ENCODE measurements at places on chromosomes 2 and 18.

DNA sequence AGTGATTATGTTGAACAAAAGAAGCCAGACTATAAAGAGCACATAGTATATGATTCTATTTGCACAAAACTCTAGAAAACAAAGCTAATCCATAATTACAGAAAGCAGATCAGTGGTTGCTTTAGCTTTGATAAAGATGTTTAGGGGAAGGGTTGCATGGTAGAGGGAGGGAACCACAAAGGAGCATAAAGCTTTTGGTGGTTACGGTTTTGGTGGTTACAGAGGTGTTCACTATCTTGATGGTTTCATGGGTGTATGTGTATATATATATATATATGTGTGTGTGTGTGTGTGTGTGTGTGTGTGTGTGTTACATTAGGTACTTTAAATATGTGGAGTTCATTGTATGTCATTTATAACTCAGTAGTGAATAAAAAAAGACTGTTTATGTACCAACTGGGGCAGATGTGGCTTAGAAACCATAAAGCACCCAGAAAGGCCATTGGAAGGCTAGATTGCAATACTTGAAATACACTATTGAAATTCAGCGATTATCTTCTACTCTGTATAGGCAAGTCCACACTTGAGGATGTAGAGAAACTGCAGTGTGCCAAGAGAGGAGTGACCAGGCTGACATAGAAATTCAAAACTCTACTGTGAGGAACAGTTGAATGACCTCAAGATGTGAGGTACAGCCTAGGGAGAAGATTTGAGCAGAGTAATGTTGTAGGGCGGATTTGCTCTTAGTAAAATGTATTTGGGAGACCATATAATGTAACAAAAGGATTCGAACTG lies 60.6 kb downstream of the CAB39 start:
- peaks cover 7% of the 10 kb centered on the region for H3K4me1 ChIP-seq
- H3K27ac ChIP-seq = no peak overlapping the region
- DNase-seq = no peak
- H3K27me3 ChIP-seq = no peaks in the 10 kb centered on the region
- H3K4me3 ChIP-seq = no peak overlapping the region

- no peak for DNase-seq
- H3K27ac ChIP-seq = no peak overlapping the region
- no peaks in the 10 kb centered on the region for H3K4me1 ChIP-seq
- no peaks in the 10 kb centered on the region for H3K36me3 ChIP-seq
- H3K4me3 ChIP-seq = no peak overlapping the region
- H3K27me3 ChIP-seq = no peaks in the 10 kb centered on the region
These were observed 174.3 kb downstream of the C1D start for GRCh38 chr2:67888351-67889005.

DNA sequence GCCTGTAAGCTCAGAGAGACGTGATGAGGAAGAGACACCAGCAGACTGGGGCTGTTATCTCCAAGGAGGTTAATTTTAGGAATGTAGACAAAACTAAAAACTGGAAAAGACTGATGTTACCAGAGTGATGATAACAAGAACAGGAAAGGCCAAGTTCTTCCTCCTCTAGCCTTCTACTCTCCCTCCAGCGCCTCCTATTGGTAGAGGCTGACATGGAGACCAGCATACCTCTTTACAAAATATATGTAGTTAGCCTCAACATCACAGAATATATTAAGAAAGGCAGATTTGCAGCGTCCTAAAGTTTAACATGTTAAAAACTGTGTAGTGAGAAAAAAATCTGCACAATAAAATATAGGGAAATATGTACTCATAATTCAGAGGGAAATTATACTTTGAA lies 66.0 kb downstream of the TCF4 start:
- DNase-seq = no peak
- H3K27ac ChIP-seq = no peak overlapping the region
- H3K27me3 ChIP-seq = no peaks in the 10 kb centered on the region
- H3K4me3 ChIP-seq = no peak overlapping the region

DNA sequence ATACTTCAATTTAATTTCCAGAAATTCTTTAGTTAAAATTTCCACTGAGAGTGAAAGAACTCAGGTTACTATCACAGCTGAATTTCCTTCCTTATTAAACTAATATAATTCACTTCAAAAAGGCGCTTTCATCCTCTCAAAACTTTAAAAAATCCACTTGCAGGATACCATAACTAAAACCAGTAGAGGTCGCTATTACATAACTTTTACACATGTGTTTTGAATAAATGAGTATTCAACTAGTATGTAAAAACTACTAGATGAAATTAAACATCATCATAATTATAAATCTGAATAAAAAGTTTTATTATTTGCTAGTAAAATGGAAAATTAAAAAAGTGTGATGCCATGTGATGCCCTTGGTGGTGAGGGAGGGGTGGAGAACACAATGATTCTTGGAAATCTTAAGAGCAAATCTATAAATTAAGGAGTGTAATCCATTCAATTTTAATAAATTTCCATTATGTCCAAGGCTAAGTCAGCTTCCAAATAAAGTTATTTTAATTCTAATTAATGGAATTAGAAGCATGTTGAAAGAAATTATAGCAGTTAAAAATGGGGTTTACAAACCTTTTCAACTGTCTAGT lies 61.4 kb downstream of the SOS1 start:
- no peak for DNase-seq
- no peaks in the 10 kb centered on the region for H3K4me1 ChIP-seq
- no peak overlapping the region for H3K27ac ChIP-seq
- H3K36me3 ChIP-seq = no peaks in the 10 kb centered on the region

GRCh38 chr18:58896268-58896667 lies 31.6 kb downstream of the ZNF532 start:
- H3K36me3 ChIP-seq = no peaks in the 10 kb centered on the region
- H3K27ac ChIP-seq = no peak overlapping the region
- DNase-seq = peak; percentile 36
- H3K4me3 ChIP-seq = no peak overlapping the region
- H3K27me3 ChIP-seq = no peaks in the 10 kb centered on the region
- H3K4me1 ChIP-seq = peaks cover 12% of the 10 kb centered on the region

GRCh38 chr2:166957686-166958085 lies 69.4 kb downstream of the XIRP2 start:
- H3K27me3 ChIP-seq = no peaks in the 10 kb centered on the region
- H3K27ac ChIP-seq = no peak overlapping the region
- no peaks in the 10 kb centered on the region for H3K36me3 ChIP-seq
- no peak for DNase-seq
- H3K4me3 ChIP-seq = no peak overlapping the region

DNA sequence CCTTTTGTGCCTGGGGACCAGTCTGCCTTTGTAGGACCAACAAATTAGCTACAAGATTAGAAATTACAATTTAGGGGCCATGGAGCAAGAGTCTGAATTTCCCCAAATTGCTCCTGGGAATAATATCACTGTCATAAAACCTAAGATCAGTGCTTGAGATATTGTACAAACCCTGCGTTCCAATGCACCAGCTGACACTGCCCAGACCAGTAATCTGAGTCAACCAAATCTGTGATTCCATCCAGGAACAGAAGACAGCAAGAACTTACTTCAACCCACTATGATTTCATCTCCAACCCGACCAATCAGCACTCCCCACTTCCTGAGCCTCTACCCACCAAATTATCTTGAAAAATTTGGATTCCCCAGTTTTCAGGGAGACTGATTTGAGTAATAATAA lies 1305.0 kb upstream of the NRXN1 start:
- no peaks in the 10 kb centered on the region for H3K36me3 ChIP-seq
- H3K27ac ChIP-seq = no peak overlapping the region
- no peaks in the 10 kb centered on the region for H3K27me3 ChIP-seq
- no peak for DNase-seq
- no peak overlapping the region for H3K4me3 ChIP-seq

DNA sequence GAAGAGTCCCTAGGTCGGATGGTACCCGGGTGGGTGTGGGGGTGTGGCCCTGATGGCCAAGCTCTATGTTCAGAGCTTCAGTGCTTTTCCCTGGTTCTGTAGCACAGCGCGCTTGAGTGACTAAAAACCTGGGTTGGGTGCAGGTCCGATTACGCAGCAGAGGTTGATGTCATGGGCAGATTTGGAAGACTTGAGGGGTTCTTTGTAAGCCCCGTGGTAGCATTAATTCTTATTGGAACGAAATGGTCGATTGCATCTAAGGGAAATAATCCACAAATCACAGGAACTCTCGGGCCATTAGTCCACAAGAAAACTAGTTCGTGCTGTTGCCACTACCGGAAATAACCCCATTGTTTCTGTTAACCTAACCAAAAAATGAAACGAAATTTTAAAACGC lies 9.0 kb downstream of the HOXD8 start:
- no peak overlapping the region for H3K27ac ChIP-seq
- no peaks in the 10 kb centered on the region for H3K4me1 ChIP-seq
- H3K36me3 ChIP-seq = no peaks in the 10 kb centered on the region
- H3K27me3 ChIP-seq = peaks cover 2% of the 10 kb centered on the region
- no peak overlapping the region for H3K4me3 ChIP-seq

DNA sequence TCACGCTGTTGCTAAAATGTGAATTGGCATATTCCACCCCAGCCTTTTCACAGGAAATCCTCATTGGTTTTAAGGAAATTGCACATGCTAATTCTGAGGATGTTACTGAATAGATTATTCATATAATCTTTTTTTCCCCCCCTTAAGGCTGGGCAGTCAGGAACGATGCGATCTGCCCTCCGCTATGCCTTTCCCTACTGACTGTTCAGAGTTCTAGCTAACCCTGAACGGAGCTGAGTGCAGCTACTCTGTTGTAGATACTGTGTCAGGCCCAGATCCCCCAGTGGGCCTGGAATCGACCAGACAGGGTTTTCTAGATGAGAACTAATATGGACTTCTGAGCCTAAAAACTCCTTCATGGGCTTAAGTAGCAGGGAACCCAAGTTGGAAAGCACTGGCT lies 192.2 kb downstream of the TCF4 start:
- no peak for DNase-seq
- H3K27me3 ChIP-seq = no peaks in the 10 kb centered on the region
- H3K4me1 ChIP-seq = no peaks in the 10 kb centered on the region
- H3K4me3 ChIP-seq = no peak overlapping the region
- H3K36me3 ChIP-seq = no peaks in the 10 kb centered on the region

- H3K4me3 ChIP-seq = no peak overlapping the region
- H3K4me1 ChIP-seq = no peaks in the 10 kb centered on the region
- H3K27ac ChIP-seq = no peak overlapping the region
These were observed 58.5 kb downstream of the FAM228A start for GRCh38 chr2:24233321-24233720.

DNA sequence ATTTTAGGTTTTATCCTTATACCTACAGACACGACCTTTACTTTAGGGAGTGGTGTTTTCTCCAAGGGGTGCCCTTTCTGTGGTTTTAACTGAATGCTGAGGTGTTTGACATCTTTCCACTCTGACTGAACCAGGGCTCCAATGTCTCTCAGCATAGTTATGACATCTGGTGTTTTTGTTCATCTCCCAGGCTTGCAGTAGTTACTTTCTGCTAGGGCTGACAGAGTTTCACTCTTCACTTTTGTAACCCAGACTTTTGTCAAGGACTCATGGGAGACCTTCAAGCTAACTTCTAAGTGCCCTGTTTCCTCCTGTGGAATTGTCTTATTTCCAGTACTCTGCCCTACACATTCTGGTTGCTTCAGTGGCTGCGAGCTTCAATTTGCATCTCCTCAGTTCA lies 103.1 kb downstream of the CCDC85A start:
- no peak for DNase-seq
- no peak overlapping the region for H3K4me3 ChIP-seq
- H3K27ac ChIP-seq = no peak overlapping the region

- no peaks in the 10 kb centered on the region for H3K27me3 ChIP-seq
- H3K27ac ChIP-seq = no peak overlapping the region
- no peak overlapping the region for H3K4me3 ChIP-seq
- peaks cover 9% of the 10 kb centered on the region for H3K36me3 ChIP-seq
- H3K4me1 ChIP-seq = no peaks in the 10 kb centered on the region
These were observed 108.8 kb downstream of the NOL10 start for GRCh38 chr2:10581021-10581420.

DNA sequence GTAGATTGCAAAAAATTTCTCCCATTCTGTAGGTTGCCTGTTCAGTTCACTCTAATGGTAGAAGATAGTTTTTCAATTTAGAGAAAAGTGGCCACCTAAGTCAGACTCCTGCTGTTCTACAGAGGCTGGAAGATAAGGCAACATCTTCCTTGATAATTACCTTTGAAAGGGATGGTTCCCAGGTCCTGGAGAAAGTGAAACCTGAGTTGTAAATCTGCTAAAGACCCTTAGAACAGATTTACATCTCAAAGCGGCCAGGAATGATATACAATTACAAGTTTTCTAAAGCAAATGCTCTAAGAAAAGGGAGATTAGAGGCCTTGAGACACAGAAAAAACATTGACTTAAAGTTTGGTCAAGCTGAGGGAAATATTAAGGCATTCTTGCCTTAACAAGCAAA lies 1350.2 kb upstream of the FAM98A start:
- no peaks in the 10 kb centered on the region for H3K36me3 ChIP-seq
- H3K27me3 ChIP-seq = no peaks in the 10 kb centered on the region
- no peak overlapping the region for H3K27ac ChIP-seq
- DNase-seq = no peak
- H3K4me3 ChIP-seq = no peak overlapping the region
- no peaks in the 10 kb centered on the region for H3K4me1 ChIP-seq

DNA sequence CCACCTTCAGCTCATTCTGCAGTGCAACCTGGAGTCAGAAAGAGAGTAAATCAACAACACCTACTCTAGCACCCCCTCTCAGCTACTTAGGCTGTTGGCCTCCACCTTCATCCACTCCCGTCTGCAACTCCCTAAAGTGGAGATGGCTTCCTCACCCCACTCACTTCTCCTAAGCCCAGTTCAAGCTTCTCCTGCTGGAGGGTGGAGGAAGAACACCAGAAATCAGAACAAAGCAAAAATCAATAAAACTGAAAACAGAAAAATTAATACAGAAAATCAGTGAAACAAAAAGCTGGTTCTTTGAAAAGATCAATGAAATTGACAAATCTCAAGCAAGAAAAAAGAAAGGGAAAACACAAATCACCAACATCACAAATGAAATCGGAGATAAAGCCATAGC lies 191.7 kb downstream of the ANAPC1 start:
- 0 out of 2 replicates have a peak, but pooled peaks cover 2% of the 10 kb centered on the region for H3K27me3 ChIP-seq
- no peak overlapping the region for H3K4me3 ChIP-seq
- H3K4me1 ChIP-seq = no peaks in the 10 kb centered on the region
- no peak overlapping the region for H3K27ac ChIP-seq
- no peak for DNase-seq

GRCh38 chr2:209331291-209331844 lies 92.5 kb upstream of the MAP2 start:
- no peaks in the 10 kb centered on the region for H3K36me3 ChIP-seq
- no peak for DNase-seq
- H3K4me3 ChIP-seq = no peak overlapping the region
- H3K4me1 ChIP-seq = no peaks in the 10 kb centered on the region
- no peak overlapping the region for H3K27ac ChIP-seq

DNA sequence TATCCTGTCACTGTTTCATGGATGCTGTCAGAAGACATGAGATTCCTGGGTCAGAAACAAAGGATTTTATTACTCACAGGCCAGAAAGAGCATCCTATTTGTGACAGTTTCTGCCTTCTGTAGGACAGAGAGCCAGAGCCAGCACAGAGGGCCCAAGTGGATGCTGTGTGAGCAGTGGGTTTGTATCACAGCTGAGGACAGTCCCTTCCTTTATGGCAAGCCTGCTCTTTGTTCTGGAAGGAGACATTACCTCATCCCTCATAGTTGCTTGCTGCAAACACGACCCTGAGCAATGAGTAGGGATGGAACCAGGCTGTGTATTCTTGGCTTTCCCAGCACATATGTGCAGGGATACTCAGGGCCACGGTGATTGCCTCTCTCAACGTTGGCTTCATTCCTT lies 41.6 kb downstream of the ARHGEF4 start:
- no peaks in the 10 kb centered on the region for H3K4me1 ChIP-seq
- H3K4me3 ChIP-seq = no peak overlapping the region
- no peak for DNase-seq
- no peaks in the 10 kb centered on the region for H3K36me3 ChIP-seq

- no peaks in the 10 kb centered on the region for H3K36me3 ChIP-seq
- no peaks in the 10 kb centered on the region for H3K27me3 ChIP-seq
- H3K27ac ChIP-seq = no peak overlapping the region
- no peak overlapping the region for H3K4me3 ChIP-seq
These were observed 135.3 kb downstream of the CTIF start for GRCh38 chr18:48673853-48674721.
